ENCODE measurements at places on chromosomes 2 and 18.

GRCh38 chr2:190746971-190747761 is 98.3 kb downstream of the NAB1 start:
- peak; percentile 23 for DNase-seq

DNA sequence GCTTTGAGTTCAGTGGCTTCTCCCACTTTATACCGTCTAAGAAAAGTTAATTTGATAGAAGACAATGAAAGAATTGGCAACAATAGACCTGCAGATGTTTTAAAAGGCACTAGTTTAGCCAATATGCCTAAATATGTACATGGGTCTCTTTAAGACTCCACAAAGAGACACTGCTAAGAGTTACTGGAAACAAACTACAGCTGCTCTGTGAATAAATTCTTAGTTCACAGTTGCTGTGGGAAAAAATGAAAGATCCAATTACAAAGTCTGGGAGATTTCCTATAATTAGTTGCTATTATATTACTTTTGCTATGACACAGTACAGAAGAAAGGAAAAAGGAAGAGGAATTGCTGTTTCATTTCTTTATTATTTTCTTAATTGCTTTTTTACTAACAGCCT is 34.3 kb downstream of the SCN9A start:
- DNase-seq = no peak

GRCh38 chr2:145723872-145724271 is 1204.0 kb upstream of the ZEB2 start:
- DNase-seq = no peak

DNA sequence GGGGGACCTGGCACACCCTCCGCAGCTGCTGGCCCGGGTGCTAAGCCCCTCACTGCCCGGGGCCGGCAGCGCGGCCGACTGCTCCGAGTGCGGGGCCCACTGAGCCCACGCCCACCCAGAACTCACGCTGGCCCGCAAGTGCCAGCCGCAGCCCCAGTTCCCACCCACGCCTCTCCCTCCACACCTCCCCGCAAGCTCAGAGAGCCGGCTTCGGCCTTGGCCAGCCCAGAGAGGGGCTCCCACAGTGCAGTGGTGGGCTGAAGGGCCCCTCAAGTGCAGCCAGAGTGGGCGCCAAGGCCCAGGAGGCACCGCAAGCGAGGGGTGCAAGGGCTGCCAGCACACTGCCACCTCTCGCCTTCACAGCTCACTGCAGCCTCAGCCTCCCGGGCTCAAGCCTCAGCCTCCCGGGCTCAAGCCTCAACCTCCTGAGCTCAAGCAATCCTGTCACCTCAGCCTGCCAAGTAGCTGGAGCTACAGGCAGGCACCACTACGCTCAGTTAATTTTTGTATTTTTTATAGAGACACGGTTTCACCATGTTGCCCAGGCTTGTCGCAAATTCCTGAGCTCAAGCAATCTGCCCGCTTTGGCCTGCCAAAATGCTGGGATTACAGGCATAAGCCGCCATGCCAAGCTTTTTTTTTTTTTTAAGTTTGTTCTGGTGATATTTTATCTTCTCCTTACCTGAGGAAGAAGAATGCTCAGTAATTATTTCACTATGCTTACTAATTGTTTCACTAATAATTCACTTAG is 71.7 kb upstream of the CDCA7 start:
- no peak for DNase-seq

- no peak for DNase-seq
Observed at GRCh38 chr2:37201208-37201607, 4.9 kb downstream of the CEBPZOS start.

DNA sequence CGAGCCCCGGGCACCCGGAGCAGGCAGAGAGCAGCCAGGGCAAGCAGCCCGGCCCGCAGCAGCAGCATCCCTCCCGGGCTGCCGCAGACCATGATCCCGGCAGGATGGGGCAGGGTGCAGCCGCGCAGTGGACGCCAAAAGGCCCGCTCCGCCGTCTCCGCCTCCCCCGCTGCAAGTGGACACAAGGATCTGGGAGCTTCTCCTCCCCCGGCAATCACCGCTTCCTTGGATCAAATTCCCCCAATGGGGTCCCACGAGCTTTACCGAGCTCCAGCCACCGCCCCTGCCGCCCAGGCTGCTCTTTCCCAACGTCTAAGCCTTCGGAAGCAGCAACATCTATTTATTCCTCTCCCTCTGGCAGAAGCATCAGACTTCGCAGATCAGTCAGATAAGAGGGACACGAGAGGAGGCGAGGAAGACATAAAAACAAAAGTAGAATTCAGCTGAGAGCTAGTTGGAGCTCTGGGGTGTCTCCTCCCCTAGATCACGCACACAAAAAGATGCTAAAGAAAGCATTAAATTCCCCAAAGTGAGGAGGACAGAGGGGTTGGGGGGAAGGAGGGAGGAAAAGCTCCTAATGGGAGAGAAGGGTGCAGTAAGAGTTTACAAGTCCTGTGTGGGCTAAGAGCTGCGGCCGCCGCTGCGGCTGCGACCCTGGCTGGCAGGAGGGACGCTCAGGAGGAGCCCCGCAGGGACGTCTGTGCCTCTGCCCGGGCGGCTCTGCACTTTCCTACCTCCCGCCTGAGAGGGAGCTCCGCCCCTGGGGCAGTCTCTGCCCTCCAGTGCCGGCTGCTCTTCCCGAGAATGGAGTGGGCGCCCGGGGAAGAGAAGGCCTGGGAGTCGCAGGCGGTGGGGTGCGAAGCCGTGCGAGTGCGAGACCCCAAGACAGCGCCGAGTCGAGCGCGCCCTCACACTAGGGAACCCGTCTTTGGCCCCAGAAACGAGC is at the start of gene FRZB:
FRZB (minus strand) TSS at position 177 of the 946 bp plus-strand sequence; CDS start at position 92, 85 bp downstream.
- DNase-seq = no peak

DNA sequence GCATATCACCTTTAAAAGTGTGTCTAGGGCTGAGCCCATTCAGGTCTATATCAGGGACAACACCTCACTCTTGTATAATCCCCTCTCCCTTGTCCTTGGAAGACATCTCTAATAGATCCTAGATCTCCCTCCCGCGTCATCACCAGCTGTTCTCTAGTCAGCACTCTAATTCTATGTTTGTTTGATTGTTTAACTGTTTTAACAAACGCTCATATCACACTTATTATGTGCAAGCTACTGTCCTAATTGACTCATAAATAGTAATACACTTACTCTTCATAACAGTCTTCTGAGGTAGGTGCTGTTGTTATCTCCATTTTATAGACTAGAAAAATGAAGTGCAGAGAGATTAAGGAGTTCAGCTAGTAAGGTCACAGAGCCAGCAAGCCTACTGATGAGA is 1.6 kb upstream of the ERMN start:
- DNase-seq = no peak

DNA sequence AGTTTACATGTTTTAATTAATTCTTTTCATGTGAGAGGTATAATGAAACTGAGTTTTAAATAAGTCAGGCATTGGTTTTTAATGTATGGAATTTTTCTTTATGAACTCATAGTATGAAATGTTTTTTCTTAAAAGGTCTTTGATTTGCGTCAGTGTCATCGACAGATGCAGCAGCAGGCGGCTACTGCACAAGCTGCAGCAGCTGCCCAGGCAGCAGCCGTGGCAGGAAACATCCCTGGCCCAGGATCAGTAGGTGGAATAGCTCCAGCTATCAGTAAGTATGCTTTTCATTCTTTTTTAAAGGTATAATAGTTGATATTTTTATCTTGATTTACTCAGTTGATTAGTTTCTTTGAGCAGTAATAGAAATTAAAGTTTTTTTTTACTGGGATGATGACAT is 46.5 kb downstream of the SMAD4 start:
- no peak for DNase-seq

DNA sequence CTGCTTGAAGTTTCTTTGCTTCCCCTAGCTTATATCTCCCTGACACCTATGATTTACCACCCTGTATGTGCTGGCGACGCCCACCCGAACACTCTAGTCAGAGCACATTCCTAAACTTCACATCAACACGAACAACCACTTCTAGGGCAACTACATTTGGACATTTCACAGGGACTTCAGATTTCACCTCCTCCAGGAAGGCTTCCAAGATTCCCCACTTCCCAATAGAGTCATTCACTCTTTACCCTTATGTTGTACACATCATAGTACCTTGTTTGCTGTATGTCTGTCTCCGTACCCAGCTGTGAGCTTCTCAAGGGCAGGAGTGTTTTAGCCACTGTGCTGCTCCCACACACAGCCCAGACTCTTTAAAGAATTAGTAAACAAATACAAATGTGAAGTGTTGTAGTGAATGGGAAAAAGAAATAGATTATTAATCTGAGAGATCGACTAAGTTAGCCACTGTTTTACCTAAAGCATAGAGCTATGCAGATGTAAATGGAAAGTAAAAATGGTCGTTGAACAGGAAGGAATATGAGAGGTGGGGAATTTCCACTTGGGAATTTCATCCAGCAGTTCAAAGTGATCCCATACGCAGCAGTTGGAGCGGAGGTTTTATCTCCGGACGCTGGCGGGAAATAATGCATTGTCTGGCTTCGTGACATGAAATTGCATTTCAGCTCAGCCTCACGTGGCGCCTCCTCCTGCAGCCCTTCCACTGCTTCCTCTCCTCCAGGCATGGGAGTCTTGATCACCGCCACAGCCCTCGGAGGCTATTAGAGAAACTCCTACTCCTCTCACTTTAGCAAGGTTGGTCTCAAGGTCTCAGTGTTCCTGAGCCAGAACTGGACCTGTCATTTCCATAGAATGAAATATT is 233.4 kb upstream of the COPS8 start:
- DNase-seq = no peak

GRCh38 chr2:74420006-74420405 is 1.4 kb downstream of the C2orf81 start:
- DNase-seq = no peak

DNA sequence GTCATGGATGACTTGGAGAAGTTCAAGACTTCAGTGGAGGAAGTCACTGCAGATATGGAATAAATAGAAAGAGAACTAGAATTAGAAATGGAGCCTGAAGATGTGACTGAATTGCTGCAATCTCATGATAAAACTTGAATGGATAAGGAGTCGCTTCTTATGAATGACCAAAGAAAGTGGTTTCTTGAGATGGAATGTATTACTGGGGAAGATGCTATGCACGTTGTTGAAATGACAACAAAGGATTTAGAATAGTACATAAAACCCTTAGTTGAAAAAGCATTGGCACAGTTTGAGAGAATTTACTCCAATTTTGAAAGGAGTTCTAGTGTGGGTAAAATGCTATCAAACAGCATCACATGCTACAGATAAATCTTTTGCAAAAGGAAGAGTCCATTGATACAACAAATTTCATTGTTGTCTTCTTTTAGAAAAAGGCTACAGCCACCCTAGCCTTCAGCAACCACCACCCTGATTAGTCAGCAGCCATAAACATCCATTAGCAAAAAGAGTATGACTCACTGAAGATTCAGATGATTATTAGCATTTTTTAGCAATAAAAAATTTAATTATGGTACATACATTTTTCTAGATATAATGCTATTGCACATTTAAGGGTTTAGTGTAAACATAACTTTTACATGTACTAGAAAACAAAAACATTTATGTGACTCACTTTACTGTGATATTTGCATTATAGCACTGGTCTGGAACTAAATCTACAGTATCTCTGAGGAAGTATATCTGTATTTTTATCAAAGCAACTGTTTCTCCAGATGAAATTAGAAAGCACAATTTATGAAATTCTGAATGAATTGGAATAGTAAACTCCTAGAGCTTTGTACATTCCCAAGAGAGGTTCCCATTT is 110.5 kb upstream of the TACR1 start:
- no peak for DNase-seq

GRCh38 chr2:177888581-177888980 is 184.0 kb downstream of the PDE11A start:
- DNase-seq = no peak

Measured in non-pigmented ciliary epithelial cell (primary cell).